ENCODE measurements at places on chromosomes 3 and 15.

DNA sequence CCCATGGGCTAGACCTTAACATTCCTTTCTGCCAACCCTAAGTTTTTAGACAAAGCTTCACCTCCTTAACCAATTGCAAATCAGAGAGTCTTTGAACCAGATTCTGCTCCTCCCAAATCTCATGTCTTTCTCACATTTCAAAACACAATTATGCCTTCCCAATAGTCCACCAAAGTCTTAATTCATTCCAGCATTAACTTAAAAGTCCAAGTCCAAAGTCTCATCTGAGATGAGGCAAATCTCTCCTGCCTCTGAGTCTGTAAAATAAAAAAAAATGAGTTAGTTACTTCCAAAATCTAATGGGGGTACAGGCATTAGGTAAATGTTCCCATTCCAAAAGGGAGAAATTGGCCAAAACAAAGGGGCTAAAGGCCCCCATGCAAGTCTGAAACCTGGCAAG is 43.8 kb upstream of the MYRIP start:
- DNase-seq: no peak

GRCh38 chr3:171459942-171460724 is at the start of gene TNIK:
TSS of gene TNIK (minus strand) at chr3:171460405. CDS start at chr3:171460063, 342 bp downstream.
- DNase-seq: peak; percentile 96

- DNase-seq: no peak
These were observed 242.9 kb downstream of the LPP start for GRCh38 chr3:188396900-188397299.

DNA sequence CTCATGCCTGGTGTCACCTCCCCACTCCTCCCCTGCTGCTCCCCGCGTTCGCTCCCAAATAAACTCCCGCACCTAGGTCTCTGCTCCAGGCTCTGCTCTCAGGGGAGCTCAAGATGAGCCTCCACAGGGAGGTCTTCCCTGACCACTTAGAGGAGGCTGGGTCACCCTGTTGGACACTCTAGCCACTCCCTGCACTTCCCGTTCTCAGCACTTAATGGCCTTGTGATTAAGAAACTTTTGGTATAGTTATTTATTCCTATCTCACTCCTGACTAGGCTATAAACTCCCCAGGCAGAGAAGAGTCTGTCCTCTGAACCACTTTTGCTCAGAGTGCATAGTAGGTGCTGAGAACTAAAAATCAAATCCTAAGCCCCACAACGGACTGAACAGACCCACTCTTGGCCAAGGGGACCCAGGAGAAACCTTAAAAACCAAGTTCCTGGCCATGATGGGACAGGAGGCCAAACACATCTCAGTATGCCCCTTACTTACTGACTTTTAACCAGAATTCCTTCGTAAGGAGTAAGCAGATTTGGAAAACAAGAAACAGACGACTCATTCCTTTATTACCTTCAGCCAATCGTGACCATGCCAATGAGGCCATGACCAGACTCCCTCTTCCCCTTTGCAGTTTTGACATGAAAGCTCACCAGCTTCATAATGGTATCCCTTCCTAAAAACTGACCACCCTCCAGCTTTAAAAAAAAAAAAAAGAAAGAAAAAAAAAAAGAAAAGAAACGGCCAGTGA is 69.0 kb upstream of the HRH1 start:
- no peak for DNase-seq

- no peak for DNase-seq
These were observed 521.6 kb downstream of the EPHA3 start for GRCh38 chr3:89628856-89629670.

- no peak for DNase-seq
These were observed 16.3 kb upstream of the NOX5 start for GRCh38 chr15:68997930-68998777.
